ENCODE measurements at places on chromosomes 3 and 15.
A peak's percentile ranks its signal among the peaks of the same experiment; 100 is the strongest.

- DNase-seq: no peak
- H3K4me3 ChIP-seq: no peak overlapping the region
- H3K36me3 ChIP-seq: no peaks in the 10 kb centered on the region
These were observed 338.3 kb upstream of the ZNF385D start for GRCh38 chr3:22089284-22089683.

DNA sequence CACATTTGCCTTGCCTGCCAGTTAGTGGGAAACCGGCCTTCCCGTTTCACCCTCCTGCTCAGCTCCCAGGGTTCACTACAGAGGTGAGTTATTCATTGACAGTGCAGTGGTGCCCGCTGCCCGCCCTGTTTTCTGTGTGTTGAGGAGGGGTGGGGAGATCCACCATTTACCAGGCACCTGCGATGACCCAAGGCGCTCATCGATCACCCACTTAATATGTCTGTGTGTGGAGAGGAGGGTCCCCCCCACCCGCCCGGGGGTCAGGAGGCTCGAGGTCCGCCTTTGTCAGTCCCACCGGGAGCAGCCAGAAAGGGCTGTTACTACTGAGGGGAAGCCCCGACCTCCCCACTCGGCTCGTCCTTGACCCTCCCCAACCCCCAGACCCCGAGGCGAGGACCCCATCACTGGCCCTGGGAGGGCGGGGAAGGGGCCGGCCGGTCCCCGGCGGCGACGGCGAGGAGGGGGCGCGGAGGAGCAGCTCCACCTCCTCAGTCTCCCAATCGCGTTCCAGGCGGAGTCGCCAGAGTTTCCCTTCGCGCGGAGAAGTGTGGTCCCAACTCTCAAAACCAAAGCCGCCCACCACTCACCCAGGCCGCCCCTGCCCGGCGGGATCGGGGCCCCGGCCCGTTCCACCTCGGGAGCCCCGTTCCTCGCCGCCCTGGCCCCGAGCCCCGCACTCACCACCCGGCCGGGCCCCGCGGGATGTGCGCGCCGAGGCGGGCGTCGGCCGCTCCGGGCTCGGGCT, 1.1 kb downstream of the PLXNB1 start:
- H3K27me3 ChIP-seq: no peaks in the 10 kb centered on the region
- peak; percentile 76 for DNase-seq
- peak overlapping the region; percentile 77 for H3K27ac ChIP-seq
- H3K4me3 ChIP-seq: peak overlapping the region; percentile 74

DNA sequence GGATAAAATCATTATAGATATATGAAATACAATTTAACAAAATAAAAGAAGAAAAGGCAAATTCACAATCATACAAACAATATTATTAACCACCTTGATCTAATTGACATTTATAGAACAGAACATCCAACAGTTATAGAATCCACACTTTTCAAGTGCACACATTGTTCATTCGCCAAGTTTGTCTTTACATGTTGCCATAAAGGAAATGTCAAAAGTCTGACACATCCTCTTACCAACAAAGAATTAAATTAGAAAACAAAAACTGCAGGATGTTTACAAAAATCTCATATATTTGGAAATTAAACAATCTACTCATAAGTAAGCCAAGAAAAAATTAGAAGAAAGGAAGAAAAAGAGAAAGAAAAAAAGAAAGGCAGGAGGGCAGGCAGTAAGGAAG, 909.2 kb upstream of the EPHA6 start:
- no peaks in the 10 kb centered on the region for H3K36me3 ChIP-seq
- no peak overlapping the region for H3K4me3 ChIP-seq
- no peak overlapping the region for H3K27ac ChIP-seq
- DNase-seq: no peak
- H3K27me3 ChIP-seq: no peaks in the 10 kb centered on the region

DNA sequence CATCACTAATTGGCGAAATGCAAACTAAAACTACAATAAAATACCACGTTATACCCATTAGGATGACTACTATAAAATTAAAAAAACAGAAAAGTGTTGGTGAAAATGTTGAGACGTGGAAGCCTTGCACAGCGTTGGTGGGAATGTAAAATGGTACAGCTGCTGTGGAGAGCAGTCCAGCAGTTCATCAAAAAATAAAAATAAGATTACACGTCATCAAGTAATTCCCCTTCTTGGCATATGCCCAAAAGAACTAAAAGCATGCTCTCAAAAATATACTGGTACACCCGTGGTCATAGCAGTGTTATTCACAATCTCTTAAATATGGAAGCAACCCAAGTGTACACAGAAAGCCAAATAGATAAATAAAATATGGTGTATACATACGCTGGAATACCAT, 71.8 kb upstream of the NDN start:
- H3K27ac ChIP-seq: no peak overlapping the region
- H3K27me3 ChIP-seq: no peaks in the 10 kb centered on the region
- no peak for DNase-seq
- H3K4me1 ChIP-seq: no peaks in the 10 kb centered on the region

GRCh38 chr3:84487296-84487695, 471.5 kb upstream of the CADM2 start:
- no peak for DNase-seq
- no peaks in the 10 kb centered on the region for H3K36me3 ChIP-seq
- no peak overlapping the region for H3K27ac ChIP-seq

DNA sequence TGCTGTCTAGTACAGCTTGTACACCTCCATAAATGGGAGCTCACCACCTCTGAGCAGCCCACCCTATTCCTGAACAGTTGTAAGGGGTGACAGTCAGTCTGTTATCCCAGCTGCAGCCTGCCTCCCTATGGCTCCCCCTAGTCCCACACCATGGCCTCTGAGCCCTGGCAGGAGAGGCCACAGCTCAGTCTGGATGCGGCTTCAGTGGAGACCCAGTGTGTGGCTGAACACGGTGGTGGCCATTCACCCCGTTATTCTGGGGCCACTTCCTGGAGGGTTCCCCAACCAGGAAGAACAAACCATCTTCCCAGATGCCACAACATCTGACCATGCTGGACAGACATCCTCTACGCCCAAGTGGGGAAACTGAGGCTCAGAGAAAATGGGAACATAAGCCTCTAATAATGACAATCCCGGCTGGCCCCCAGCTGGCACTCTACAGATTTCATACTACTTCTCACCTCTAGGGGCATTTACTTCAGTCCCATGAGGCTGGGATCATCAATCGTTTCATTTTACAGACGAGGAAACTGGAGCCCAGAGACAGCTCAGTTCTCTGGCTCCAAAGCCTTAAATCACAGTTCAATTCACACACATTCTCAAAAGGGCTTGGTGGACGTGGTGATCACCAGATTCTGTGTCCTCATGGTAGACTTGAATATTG, 9.2 kb upstream of the GRIP2 start:
- H3K27ac ChIP-seq: no peak overlapping the region
- H3K36me3 ChIP-seq: no peaks in the 10 kb centered on the region
- no peak for DNase-seq
- H3K27me3 ChIP-seq: peaks cover 50% of the 10 kb centered on the region
- no peak overlapping the region for H3K4me3 ChIP-seq
- no peaks in the 10 kb centered on the region for H3K4me1 ChIP-seq

GRCh38 chr3:49412632-49413337, 562 bp downstream of the TCTA start:
- H3K4me1 ChIP-seq: peaks cover 32% of the 10 kb centered on the region
- peak overlapping the region; percentile 96 for H3K27ac ChIP-seq
- H3K4me3 ChIP-seq: peak overlapping the region; percentile 92
- DNase-seq: no peak
- H3K27me3 ChIP-seq: no peaks in the 10 kb centered on the region
- peaks cover under 1% of the 10 kb centered on the region for H3K36me3 ChIP-seq

- no peak overlapping the region for H3K4me3 ChIP-seq
- no peak for DNase-seq
- peaks cover 23% of the 10 kb centered on the region for H3K36me3 ChIP-seq
- H3K27me3 ChIP-seq: peaks cover 46% of the 10 kb centered on the region
- H3K27ac ChIP-seq: no peak overlapping the region
These were observed 7.4 kb upstream of the CHRNA3 start for GRCh38 chr15:78628227-78628626.

- no peaks in the 10 kb centered on the region for H3K27me3 ChIP-seq
- no peaks in the 10 kb centered on the region for H3K4me1 ChIP-seq
- H3K4me3 ChIP-seq: no peak overlapping the region
- peaks cover 3% of the 10 kb centered on the region for H3K36me3 ChIP-seq
- H3K27ac ChIP-seq: no peak overlapping the region
- DNase-seq: no peak
These were observed 132.5 kb downstream of the APBA2 start for GRCh38 chr15:29018120-29018805.

- no peak for DNase-seq
- no peak overlapping the region for H3K27ac ChIP-seq
- no peaks in the 10 kb centered on the region for H3K27me3 ChIP-seq
- no peaks in the 10 kb centered on the region for H3K36me3 ChIP-seq
These were observed 121.9 kb upstream of the MEF2A start for GRCh38 chr15:99443768-99444446.

GRCh38 chr3:131338948-131339640, 42.5 kb upstream of the NUDT16 start:
- H3K36me3 ChIP-seq: no peaks in the 10 kb centered on the region
- H3K27me3 ChIP-seq: no peaks in the 10 kb centered on the region
- no peak overlapping the region for H3K27ac ChIP-seq
- no peaks in the 10 kb centered on the region for H3K4me1 ChIP-seq
- DNase-seq: no peak

- DNase-seq: no peak
- no peak overlapping the region for H3K27ac ChIP-seq
- H3K4me1 ChIP-seq: peaks cover 11% of the 10 kb centered on the region
- H3K4me3 ChIP-seq: no peak overlapping the region
- H3K27me3 ChIP-seq: no peaks in the 10 kb centered on the region
These were observed 10.1 kb upstream of the SCAP start for GRCh38 chr3:47485812-47486211.

DNA sequence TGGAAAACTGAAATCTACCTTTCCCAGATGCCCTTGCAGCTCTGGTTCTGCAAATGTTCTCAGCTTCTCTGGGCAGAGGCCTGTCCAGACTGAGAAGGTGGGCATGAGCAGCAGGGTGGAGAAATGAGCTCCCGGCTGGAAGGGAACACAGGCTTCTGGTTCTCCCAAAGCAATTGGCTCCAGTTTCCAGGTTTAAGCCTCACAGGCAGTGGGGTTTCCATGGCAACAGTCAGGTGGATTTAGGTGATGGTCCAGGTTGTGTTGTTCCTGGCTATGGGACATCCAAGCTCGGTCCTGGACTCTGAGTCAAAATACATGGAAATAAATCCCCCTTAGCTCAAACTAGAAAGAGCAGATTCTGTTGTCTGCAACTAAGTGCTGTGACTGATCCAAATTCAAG, 94.6 kb upstream of the IQSEC1 start:
- no peak for DNase-seq
- H3K27ac ChIP-seq: no peak overlapping the region
- no peaks in the 10 kb centered on the region for H3K36me3 ChIP-seq
- H3K4me3 ChIP-seq: no peak overlapping the region
- H3K4me1 ChIP-seq: no peaks in the 10 kb centered on the region

DNA sequence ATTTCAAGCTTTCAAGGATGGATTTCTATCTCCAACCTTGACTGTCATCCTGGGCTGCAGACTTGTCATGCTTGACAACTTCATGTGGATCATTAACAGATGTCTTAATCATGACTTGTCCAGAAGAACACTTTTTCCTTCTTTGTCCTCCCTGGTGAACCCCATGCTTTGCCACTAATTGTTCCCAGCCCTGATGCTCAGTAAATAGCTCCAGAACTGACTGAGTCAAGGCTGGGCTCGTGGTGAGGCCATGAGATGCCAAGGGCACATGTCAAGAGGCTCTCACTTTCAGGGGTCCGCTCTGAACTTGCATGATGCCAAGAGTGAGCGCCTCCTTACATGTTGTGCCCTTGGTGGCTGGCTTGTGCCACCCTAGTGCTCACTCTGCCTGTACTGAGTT, 48.9 kb upstream of the KY start:
- no peak overlapping the region for H3K4me3 ChIP-seq
- no peak for DNase-seq
- no peaks in the 10 kb centered on the region for H3K36me3 ChIP-seq

- H3K36me3 ChIP-seq: peaks cover 2% of the 10 kb centered on the region
- DNase-seq: no peak
- no peak overlapping the region for H3K27ac ChIP-seq
- peaks cover 18% of the 10 kb centered on the region for H3K4me1 ChIP-seq
These were observed 3.6 kb downstream of the GADL1 start for GRCh38 chr3:30890907-30891306.

DNA sequence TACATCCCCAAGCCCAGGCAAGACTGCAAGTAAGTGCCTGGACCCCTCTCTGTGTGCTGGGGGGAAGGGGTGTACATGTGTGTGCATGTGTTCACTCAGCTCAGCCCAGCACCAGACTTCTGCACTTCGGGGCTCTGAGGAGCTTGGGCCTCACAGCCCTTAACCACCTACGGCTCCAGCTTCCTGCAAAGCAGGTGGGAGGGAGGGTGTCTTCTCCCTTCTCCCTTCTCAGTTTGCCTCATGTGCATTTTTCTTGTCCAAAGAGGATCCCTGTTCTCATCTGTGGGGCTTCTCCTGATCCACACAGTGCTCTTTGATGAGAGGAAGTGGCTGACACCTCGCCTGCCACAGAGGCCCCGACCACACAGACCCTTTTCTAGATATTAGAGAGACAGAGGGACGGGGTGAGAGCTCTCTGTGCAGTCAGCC, 69.3 kb downstream of the MESD start:
- H3K27me3 ChIP-seq: no peaks in the 10 kb centered on the region
- no peak for DNase-seq
- H3K27ac ChIP-seq: no peak overlapping the region
- H3K36me3 ChIP-seq: no peaks in the 10 kb centered on the region
- peaks cover 8% of the 10 kb centered on the region for H3K4me1 ChIP-seq

DNA sequence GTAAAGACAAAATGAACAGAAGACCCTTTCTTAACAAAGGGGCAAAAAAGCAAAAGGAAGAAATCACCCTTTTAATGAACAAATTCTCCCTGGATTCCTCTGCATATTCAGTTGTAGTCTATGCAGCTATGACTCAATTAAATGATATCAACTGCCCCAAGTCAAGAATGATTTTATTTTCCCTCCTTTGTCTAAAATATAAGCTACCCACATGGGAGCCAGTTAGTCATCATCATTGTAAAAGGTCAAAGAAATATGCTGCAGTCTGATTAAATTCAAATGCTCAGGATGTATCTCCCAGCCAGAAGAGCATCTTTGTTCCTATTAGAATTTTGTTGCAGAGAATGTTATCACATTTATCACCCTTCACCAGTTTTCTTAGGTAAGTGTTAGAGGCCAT, 84.0 kb downstream of the SST start:
- no peak overlapping the region for H3K27ac ChIP-seq
- peaks cover 15% of the 10 kb centered on the region for H3K27me3 ChIP-seq
- no peaks in the 10 kb centered on the region for H3K4me1 ChIP-seq
- no peak for DNase-seq
- H3K4me3 ChIP-seq: no peak overlapping the region

GRCh38 chr15:99054892-99055291, 47.3 kb upstream of the PGPEP1L start:
- DNase-seq: no peak
- H3K4me3 ChIP-seq: no peak overlapping the region
- no peak overlapping the region for H3K27ac ChIP-seq
- peaks cover 5% of the 10 kb centered on the region for H3K4me1 ChIP-seq

- no peak overlapping the region for H3K4me3 ChIP-seq
- H3K36me3 ChIP-seq: no peaks in the 10 kb centered on the region
- H3K27me3 ChIP-seq: peaks cover 7% of the 10 kb centered on the region
- H3K4me1 ChIP-seq: peaks cover 14% of the 10 kb centered on the region
These were observed 45.7 kb downstream of the TPRA1 start for GRCh38 chr3:127544803-127545201.

GRCh38 chr3:124456506-124456905, 273.7 kb upstream of the UMPS start:
- H3K27ac ChIP-seq: no peak overlapping the region
- H3K27me3 ChIP-seq: no peaks in the 10 kb centered on the region
- peaks cover 12% of the 10 kb centered on the region for H3K36me3 ChIP-seq
- no peak for DNase-seq
